Inflammatory macrophage treated with lipopolysaccharide for 1 hour (primary cell): ENCODE measurements at places on chromosomes 6 and 20.

GRCh38 chr6:138492871-138493270 is 6.4 kb downstream of the NHSL1 start:
- no peak for DNase-seq

GRCh38 chr20:47343007-47343472 is 13.5 kb downstream of the ZMYND8 start:
- no peak for DNase-seq

- DNase-seq = no peak
These were observed 31.3 kb downstream of the EPHA7 start for GRCh38 chr6:93388070-93388469.

DNA sequence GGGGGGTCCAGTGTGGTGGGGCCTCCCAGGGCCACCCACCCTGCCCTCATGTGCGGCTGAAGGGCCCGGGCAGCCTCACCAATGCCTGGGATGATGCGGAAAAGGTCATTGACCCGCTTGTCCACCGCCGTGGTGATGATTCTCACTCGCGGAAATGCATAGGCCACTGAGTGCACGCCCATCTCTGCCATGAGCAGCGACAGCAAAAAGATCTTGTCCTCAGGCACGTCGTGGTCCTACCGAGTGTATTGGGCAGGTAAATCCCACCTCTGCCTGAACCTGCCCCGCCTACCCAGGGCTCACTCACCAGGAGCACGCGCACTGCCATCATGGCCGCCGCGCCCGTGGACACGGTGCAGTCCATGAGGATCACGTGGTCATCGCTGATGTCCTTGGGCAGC is 16.1 kb downstream of the UCKL1 start:
- DNase-seq = no peak

DNA sequence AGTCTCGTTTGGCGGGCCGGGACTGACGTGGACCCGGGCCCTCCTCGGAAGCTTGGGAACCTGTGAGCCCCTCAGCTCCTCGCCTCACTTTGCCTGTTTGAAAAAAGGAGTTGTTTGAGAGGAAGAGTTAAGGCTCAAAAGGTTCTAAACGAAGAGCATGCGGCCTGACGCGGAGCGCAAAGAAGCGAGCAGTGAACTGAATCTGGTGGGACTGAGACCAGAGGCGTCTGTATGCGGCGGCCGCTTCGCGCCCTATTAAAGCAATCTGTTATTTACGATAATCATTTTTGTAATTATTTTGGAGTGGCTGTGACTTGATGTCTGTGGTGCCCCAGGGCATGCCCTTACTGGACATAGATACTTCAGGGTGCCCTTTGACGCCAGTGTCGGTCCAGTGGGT is 3.3 kb upstream of the TFAP2C start:
- DNase-seq = no peak

- peak; percentile 72 for DNase-seq
These were observed 1.6 kb downstream of the MRGBP start for GRCh38 chr20:62797671-62798532.

GRCh38 chr6:111711984-111712752 is 106.5 kb upstream of the TRAF3IP2 start:
- DNase-seq = no peak

DNA sequence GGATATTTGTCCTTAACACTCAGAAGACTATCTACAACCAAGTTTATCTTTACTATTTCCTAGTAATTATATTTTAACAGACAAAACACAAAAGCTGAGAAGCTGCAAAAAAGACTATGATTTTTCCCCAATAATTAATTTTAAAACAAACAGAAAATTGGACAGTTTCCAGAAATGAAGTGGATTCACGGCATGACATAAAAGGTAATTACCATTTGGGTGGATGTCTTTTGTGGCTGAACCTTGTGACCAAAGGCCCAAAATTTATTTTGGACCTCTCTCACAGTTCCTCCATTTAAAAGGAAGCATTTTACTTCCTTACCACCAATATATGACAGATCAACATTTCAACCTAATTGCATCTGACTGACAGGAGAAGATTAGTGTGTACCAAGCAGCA is 90.2 kb downstream of the GMDS start:
- DNase-seq = no peak

DNA sequence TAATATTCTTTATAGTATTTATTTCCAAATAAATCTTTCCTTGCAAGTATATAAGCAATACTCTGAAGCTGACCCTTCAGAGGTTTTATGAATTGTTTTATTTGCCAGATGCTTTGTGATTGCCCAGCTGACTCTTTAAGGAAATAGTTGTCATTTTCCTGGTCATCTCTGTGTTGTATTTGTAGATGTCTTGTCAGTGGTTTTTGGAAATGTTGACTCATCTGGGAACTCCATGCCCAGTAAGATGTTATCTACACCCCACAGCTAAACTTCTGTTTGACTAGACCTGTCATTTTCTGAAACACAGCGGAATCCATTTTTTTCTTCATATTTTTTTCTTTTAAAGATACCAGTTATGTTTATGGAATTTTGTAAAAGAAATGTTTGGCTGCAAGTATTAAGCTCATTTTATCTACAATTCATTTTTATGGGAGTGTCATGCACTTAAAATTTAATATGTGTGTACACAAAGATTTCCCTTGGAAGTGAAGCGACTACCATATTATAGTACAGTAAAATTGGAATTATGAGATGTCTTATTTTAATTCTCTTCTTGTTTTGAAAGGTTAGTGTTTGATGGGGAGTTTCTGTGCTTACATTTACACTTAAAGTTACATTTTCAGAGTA is 491.0 kb downstream of the NKAIN2 start:
- DNase-seq = no peak

- no peak for DNase-seq
These were observed 66.2 kb downstream of the BCAS4 start for GRCh38 chr20:50861012-50861411.

DNA sequence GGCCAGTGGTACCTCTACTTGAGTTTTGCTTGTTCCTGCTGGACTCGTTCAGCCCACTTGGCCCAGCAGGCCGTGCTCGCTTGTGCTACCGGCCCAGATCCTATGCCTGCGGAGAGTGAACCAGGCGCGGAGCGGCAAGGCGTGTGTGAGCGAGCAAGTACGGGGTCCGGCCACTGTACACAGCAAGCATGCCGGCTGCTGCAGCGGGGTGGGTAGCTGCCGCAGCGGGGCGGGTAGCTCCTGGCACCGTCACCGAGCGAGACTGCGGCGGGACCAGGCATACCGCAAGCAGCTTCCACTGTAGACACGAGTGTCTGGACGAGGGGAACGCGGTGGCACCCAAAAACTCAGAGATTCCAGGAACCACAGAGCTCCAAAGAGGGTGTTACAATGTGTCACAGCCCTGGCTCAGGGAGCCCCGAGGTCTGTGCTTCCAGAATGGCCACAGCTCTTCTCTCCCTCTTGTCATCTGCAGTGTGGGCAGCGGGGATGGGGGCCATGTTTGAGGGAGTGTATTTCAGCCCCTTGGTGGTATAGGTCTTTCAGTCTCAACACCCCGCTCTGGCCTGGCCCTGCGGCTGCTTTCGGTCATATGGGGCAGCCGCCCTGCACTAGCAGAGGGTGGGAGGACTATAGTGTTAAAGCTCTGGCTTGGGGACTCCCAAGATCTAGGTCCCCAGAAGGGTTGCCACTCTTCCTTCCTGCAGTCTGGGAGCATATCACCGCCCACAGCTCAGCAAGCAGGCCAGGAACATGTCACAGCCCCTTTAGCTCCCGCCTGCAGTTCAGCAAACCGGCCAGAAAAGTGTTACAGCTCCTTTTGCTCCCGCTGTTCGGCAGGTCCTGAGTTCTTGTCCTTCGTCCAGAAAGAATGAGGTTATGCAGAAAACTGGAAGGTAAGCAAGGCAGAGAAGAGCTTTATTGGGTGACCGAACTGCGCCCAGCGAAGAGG is 6.1 kb upstream of the RWDD1 start:
- DNase-seq = no peak

DNA sequence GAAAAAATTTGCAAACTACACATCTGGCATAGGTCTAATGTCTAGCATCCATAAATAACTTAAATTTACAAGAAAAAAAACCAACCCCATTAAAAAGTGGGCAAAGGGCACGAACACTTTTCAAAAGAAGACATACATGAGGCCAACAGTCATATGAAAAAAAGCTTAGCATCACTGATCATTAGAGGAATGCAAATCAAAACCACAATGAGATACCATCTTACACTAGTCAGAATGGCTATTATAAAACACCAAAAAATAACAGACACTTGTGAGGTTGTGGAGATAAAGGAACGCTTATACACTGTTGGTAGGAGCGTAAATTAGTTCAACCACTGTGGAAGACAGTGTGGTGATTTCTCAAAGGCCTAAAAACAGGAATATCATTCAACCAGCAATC is 33.7 kb upstream of the EPB41L2 start:
- DNase-seq = no peak

- peak; percentile 47 for DNase-seq
These were observed 11.0 kb downstream of the SLC29A1 start for GRCh38 chr6:44234101-44235025.

- DNase-seq = no peak
These were observed 42.9 kb upstream of the FAM83D start for GRCh38 chr20:38883081-38883980.
